ENCODE measurements at places on chromosomes 7 and 10.

DNA sequence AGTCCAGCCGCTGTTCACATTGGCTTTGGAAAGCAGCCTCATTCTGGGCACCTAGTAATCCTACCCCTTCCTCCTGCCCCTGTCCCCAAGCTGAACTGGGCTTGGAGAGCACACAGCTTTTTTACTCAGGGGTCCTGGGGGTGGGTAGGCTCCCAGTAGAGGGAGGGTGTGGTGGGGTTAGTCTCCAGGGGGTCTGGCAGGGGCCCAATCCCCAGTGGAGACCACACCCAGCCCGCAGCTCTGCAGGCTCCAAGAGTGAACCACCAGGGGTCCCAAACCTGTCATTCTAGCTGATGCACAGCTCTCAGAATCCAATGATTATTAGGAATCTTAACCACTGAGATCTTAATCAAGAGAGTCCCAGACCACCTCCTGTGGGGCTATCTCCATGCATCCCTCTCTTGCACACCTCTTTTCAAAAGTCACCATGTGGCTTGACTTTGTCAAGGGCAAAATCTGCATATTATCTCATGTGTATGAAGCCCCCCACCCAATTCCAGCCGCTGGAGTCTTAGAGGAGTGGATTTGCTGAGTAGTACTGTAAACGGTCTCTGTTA is 2.7 kb downstream of the HOXA11 start:
- DNase-seq = no peak

DNA sequence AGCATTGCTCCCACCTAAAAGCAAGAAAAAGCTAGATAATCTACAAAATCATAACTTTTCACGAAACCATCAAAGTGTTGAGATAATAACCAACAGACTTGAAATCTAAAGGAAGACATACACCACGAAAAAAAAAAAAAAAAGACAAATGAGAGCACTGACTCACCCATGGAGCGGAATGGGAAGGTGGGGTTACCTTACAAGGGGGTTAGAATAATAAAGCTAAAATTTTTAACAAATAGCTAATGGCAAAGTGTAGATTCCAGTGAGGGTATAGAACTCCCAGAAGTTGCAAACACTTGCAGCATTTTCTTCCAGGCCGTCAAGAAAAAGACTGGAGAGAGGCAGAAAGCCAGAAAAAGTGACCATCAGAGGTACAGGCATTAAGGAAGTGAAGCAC is 27.2 kb downstream of the IPMK start:
- no peak for DNase-seq

DNA sequence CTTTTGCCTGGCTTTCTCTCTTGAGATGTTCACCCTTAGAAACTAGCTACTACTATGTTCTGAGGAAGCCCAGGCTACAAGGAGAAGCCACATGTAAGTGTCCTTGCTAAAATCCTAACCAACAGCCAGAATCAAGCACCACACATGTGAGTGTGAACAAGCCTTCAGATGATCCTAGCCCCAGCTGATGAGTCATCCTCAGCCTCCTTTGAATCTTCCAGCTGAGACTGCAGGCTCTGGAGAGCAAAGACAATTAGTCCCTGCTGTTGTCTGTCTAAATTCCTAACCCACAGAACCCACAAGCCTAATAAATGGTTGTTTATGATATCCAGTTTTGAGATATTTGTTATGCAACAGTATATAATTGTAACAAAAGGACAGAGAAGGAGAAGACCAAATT is 92.8 kb upstream of the TAC1 start:
- DNase-seq = no peak

- no peak for DNase-seq
Observed at GRCh38 chr10:108327706-108328105, 1163.2 kb upstream of the SORCS1 start.

GRCh38 chr7:120070201-120070600 is 202.8 kb upstream of the KCND2 start:
- peak; percentile 13 for DNase-seq

DNA sequence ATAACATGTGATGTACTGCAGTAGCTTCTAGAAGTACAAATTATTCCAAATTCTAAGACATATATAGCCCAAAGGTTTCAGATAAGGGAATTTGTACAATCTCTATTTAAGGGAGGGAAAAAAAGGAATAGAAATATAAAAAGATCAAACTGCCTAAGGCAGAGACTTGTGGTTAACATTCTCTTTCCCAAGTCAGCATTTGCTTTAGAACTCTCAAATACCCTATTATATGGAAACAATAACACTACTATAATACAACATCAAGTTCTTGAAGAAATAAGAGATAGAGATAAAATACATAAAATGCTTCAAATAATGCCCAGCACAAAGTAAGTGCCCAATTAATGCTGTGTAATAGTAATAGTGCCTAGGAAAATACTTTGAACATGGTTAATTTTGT is 123.1 kb downstream of the CRPPA start:
- DNase-seq = no peak
